Karpas-422 (cell line): ENCODE measurements at places on chromosomes 6 and 20.

- no peak for DNase-seq
Observed at GRCh38 chr6:15332446-15332845, 86.6 kb downstream of the JARID2 start.

- no peak for DNase-seq
Observed at GRCh38 chr6:39937686-39938333, 3.5 kb upstream of the MOCS1 start.

GRCh38 chr6:131613296-131613925 lies 14.6 kb downstream of the MED23 start:
- no peak for DNase-seq

DNA sequence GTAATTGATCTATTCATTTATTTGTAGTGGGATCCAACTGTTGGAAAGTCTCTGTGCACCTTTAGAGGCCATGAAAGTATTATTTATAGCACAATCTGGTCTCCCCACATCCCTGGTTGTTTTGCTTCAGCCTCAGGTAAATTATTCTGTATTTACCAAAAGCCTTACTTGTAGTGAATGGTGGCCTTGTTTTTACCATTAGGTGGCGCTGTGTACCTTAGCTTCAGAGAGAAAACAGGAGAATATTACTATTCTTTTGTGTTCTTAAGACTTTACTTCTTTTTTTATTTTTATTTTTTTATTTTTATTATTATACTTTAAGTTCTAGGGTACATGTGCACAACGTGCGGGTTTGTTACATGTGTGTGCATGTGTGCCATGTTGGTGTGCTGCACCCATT lies 23.7 kb downstream of the PEX7 start:
- peak; percentile 85 for DNase-seq

DNA sequence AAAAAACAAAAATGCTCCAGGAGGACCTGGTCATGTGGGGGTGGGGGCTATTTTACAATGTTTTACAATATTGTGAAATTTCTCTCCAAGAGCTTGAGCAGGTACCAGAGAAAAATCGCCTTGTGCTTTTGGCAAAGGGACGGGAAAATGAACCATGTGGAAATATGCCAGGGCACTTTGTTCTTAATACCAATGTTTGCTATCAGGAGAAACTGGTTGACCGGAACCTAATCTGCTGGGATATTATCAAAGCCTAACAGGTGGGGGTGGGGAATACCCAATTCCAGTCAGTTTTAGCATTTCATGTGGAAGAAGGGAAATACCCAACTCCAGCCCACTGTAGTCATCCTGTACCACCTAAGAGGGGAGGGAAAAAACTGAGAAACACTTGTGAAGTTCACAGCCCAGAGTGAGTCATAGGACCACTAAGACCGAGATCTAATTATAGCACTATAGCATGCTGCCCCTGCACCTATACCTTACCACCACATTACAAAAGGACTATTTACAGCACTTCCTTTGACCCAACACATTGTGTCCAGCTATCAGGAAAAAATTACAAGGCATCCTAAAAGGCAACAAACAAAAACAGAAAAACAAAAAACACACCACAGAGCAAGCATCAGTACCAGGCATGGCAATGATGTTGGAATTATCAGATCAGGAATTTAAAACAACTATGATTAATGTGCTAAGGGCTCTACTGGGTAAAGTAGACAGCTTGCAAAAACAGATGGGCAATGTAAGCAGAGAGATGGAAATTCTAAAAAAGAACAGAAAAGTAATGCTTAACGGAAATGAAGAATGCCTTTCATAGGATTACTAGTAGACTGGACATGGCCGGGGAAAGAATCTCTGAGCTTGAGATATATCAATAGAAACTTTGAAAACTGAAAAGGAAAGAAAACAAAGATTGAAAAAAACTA lies 84.1 kb upstream of the POPDC3 start:
- DNase-seq, result no peak

- DNase-seq, result no peak
Observed at GRCh38 chr20:40765814-40766480, 76.9 kb upstream of the MAFB start.

GRCh38 chr6:127496471-127496870 lies 22.7 kb downstream of the MTCL3 start:
- no peak for DNase-seq

DNA sequence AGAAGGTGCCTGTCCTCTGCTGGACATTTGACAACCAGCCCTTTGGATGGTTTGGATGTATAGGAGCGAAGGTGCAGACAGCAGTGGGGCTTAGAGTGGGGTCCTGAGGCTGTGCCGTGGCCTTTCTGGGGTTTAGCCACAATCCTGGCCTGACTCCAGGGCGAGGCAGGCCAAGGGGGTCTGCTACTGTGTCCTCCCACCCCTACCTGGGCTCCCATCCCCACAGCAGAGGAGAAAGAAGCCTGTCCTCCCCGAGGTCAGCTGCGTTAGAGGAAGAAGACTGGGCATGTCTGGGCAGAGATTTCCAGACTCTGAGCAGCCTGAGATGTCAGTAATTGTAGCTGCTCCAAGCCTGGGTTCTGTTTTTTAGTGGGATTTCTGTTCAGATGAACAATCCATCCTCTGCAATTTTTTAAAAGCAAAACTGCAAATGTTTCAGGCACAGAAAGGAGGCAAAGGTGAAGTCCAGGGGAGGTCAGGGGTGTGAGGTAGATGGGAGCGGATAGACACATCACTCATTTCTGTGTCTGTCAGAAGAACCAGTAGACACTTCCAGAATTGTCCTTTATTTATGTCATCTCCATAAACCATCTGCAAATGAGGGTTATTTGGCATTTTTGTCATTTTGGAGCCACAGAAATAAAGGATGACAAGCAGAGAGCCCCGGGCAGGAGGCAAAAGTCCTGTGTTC lies 1.3 kb upstream of the CDKN1A start:
- DNase-seq, result no peak

GRCh38 chr6:147870506-147871110 lies 362.1 kb downstream of the SAMD5 start:
- no peak for DNase-seq

DNA sequence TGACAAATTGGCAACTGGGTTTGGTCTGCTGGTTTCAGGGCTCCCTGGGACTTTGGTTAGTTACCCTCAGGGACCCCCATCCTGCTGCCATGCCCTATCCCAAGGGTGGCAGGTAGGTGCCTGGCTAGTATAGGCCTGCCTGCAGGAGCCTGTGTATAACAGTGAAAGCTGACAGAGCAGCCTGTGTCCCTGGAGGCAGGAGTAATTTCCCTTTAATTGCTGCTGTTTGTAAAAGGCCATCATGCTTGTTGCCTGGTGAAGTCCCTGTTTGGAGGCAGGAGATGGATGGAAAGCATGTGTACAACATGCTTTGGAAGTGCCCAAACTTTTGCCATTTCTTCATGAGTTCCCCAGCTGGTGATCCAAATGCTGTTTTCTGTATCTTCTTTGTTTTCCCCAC lies 30.1 kb downstream of the CMTR1 start:
- no peak for DNase-seq

DNA sequence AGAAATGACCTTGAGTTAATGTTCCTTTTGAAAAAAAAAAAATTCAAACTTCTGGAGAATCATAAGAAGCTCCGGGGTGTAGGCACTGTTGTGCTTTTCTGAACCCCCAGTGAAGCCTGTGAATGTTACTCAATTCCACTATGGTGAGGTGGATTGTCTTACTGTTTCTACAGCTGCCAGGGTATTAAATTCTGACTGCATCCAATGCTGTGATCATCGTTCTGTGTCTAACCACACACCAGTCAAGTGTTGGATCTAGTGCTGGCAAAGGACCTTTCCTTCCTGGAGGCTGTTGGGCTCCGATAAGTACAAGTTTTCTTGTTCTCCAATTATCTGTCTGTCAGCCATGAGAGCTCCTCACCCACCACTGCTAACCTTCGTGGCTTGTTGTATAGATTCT lies 162.0 kb upstream of the EPHA7 start:
- no peak for DNase-seq

- DNase-seq, result no peak
Observed at GRCh38 chr6:132168961-132169360, 217.8 kb upstream of the CCN2 start.

GRCh38 chr20:14232650-14233049 lies 104.8 kb downstream of the FLRT3 start:
- DNase-seq, result no peak

GRCh38 chr6:81262656-81263055 lies 489.8 kb downstream of the TENT5A start:
- no peak for DNase-seq

GRCh38 chr6:113825781-113826180 lies 31.4 kb upstream of the MARCKS start:
- DNase-seq, result no peak

- DNase-seq, result no peak
Observed at GRCh38 chr6:1202201-1202600, 109.7 kb upstream of the FOXQ1 start.

- no peak for DNase-seq
Observed at GRCh38 chr6:36858407-36858981, 16.1 kb downstream of the PPIL1 start.

GRCh38 chr6:114339706-114340105 lies 3.1 kb downstream of the HS3ST5 start:
- DNase-seq, result no peak

GRCh38 chr6:135506270-135506997 lies 8.9 kb upstream of the AHI1 start:
- peak; percentile 72 for DNase-seq

GRCh38 chr20:23407781-23408464 lies 13.4 kb downstream of the NAPB start:
- no peak for DNase-seq

- DNase-seq, result no peak
Observed at GRCh38 chr6:83378621-83379388, 52.0 kb downstream of the ME1 start.

DNA sequence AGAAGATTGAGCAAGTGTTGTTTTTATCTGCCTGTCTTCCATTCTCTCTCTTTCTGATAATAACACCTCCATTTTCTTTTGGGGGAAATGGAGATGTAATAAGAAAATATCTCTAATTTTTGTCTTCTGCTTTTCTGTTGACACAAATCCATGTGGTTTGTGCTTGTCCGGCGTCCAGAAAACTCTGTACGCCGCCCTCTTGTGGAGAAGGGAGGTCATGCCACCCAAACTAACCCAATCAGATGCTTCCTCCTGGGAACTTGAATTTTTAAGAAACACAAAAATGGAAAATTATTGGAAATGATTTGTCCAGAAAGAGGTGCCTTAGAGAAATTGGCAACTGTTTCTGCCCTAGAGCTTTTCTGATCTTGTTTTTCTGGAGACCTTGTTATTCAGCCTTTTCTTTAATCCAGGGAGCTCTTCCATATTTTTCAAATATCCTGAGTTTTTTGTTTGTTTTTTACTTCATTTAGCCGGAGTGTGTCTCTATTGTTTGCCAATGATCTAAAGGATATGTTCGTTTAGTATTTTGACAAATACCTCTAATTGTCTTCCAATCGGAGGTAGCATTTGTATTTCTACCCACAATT lies 17.8 kb upstream of the FNDC1 start:
- peak; percentile 83 for DNase-seq

GRCh38 chr20:38883981-38884733 lies 42.1 kb upstream of the FAM83D start:
- peak; percentile 50 for DNase-seq

DNA sequence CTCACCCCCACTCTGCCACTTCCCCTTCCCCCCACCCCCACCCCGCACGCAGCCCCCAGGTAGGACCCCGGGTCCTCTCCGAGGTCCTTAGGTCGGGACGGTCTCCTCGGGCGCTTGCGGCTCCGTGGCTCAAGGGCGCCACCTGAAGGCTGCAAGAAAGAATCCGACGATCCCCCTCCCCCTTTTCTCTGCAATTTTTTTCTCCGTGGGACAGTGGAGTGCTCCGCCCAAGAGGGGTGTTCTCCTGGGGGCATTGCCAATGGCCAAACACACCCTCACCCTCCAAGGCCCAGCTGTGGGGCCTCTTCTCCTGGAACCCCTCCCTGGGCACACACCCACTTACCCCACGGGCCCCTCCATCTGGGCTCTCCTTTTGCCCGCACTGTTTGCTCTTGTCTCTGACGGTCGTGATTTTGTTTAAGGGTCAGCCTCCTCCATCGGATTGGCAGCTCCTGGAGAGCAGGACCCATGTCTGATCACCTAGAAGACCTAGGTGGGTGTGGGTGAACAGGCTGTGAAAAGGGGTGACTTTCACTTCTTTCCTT lies 1.1 kb upstream of the TMEM74B start:
- peak; percentile 82 for DNase-seq

- DNase-seq, result no peak
Observed at GRCh38 chr20:36815454-36816091, 42.0 kb upstream of the DSN1 start.

DNA sequence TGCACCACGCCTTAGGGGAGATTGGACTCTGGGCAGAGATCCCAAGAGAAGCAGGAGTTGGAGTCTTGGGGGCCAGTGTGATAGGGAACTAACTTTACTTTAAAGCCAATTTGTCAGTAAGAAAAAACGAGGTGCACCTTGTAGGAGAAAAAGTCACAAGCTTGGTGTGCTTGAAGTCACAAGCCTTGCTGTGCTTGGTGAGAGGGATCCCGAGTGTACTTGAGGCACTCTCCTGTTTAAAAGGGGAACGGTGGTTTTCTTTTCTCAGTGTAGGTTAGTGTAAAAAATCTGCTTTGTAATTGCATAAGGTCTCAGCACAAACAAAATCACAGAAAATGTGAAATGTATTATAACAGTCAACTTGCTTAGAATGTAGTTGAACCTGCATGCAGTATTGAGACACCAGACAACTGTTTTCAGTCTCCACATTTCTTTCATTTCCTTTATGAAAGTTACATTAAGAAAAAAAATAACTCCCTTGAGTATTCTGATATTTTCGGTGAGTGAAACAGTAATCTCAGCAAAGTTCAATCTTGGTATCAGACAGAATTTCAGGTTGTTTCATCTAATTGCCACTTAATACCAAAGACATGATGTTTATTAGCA lies 111.1 kb upstream of the DUSP22 start:
- DNase-seq, result no peak

- DNase-seq, result no peak
Observed at GRCh38 chr6:19158586-19158985, 678.6 kb upstream of the ID4 start.

GRCh38 chr6:25111782-25112181 lies 167.4 kb upstream of the CARMIL1 start:
- no peak for DNase-seq

DNA sequence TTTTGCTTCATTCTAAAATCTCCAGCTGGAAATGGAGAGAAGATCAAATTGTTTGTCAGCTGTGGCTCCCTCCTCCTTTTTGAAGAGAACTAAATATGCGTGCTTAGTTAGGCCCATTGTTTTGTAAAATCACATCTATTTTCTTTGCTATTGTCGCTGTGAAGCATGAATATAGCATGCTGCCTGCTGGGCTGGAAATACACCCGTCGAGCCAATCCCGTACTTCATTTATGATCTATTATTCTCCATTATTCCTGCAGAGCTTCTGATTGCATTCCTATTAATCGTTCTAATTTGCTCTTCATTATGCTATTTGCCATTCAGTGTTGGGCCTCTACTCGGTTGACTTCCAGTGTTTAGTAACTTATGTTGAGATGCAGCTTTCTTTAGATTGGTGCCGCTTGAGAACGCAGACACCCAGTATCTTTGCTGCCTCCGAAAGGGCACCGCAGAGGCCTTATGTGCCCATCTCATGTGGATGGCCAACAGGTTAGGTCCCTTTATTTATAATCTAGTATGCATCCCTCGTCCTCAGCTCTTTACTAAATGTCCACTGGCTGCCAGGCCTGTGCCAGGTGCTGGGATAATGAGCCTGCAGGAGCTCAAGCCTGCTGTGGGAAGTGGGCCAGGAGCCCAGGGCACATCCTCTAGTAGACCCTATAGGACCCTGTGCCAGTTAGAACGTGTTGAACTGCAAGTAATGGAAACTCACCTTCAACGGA lies 45.6 kb downstream of the FAM50B start:
- no peak for DNase-seq

- DNase-seq, result no peak
Observed at GRCh38 chr6:45305546-45305945, 22.6 kb upstream of the RUNX2 start.
